ENCODE measurements at places on chromosomes 6 and 20.

- peak; percentile 82 for DNase-seq
Observed at GRCh38 chr6:44151348-44152108, 7.1 kb upstream of the CAPN11 start.

DNA sequence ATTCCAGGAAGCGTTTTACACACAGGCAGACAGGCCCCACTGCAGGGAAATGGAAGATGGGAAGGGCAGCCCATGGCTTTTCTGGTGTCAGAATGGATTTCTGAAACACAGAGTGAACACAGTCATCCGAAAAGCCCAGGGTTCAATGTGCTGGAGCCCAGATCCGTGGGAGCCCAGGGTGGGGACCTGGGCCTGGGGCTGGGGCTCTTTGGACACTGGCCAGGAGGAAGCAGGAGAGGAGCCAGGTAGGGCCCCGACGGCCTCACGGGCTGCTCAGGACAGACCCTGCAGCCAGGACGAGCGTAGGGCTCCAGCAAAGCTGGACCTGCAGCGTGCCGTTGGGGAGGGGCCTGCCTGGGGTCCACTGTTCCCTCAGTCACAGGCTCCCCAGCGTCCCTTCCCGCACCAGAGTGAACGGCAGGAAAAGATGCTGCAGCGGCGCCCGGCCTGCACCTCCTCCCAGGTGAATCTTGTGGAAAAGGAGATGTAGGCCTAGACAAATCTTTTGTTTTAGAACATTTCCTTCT is 24.3 kb upstream of the LSM14B start:
- DNase-seq, result no peak

DNA sequence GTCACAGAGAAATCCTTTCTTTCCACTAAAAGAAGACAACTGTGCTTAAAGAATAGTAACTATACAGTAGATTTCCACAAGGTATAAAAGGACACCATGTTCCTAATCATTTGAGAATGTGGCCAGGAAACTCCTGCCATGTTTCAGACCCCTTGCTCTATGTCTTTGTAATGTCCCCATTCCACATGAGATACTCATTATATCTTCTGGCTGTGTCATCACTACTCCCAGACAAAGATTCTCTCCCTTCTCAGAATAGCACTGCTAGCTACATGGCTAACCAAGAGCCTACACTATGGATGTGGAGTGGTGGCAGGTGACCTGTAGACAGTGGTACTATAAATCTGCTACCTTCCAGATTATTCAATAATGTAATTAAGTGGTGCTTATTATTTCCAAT is 218.1 kb upstream of the MCHR2 start:
- no peak for DNase-seq

DNA sequence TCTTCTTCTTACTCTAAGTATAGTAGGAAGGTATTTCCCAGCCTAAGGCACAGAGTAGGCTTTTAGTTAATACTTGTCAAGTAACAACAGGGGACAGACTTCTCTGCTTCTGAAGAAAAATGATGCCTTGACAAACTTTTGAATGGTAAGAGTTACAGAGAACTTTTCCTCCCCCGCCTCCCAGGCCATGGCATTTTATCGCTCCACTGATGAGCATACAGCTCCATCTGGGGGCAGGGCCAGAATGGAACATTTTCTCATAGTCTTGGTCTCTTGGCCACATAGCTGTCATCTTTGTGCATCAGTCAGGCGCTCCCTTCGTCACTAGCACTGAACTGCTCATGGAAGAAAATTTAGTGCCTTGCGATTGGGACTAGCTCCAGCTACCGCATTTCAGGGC is 1066.8 kb upstream of the CITED2 start:
- no peak for DNase-seq

- DNase-seq, result no peak
Observed at GRCh38 chr20:24473435-24474223, 4.2 kb downstream of the SYNDIG1 start.

GRCh38 chr6:127119102-127120022 is 891 bp downstream of the RSPO3 start:
- peak; percentile 5 for DNase-seq

- no peak for DNase-seq
Observed at GRCh38 chr6:97705568-97705967, 422.6 kb upstream of the MMS22L start.

Data from stimulated activated CD4-positive, alpha-beta T cell treated with anti-CD3 and anti-CD28 coated beads, Interleukin-4, amount 100 ng/mL, for 1 hour (primary cell).